ENCODE measurements at places on chromosomes 16 and 17.

DNA sequence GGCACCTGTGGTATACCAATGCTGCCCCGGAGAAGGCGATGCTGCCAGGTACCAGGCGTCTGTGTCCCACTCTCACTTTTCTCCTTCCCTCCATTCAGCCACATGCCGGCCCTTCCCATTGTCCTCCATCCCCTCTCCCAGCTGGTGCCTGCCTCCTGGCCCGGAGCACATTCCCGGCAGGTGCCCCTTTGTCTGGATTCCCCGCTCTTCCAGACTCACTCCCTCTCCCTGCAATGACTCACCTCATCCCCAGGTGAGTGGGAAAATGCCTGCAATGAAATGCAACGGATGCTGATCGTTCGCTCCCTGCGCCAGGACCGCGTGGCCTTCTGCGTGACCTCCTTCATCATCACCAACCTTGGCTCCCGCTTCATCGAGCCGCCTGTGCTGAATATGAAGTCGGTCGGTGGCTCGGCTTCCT, 10.4 kb upstream of the KDM6B start:
- DNase-seq: no peak

DNA sequence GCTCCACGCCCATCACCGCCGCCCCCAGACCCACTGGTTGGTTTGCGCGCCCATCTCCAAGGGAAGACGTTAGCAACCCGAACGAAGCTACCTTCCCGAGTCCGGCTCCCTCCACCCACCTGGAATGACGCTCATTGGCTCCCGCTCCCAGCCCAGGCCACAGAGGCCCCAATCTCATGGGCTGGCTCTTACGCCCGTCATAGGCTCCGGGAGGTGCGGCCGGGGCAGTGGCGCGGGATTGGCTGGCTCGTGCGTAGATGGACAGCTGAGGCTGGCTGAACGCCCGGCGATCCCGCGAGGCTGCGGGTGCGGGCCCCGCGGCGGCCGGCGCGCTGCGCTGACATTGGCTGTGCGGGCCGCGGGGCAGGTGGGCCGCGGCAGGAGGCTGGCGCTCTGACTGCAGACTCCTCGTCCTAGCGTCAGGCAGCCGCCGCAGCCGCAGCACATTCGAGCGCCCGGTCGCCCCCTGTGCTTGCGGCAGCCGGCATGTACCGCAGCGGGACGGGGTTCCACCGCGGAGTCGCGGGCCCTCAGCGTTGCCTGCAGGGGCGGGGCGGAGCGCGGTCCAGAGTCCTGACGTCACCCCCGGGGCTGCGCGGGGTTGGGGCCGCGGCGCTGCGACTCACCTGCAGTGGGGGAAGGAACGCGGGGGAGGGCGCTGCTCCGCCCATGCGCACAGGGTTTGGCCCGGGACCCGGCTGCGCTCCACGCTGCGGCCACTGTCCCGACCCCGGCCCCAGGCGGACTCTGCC, 453 bp upstream of the MYH10 start:
- DNase-seq: peak; percentile 91

GRCh38 chr16:2019921-2020831, 591 bp downstream of the NPW start:
- no peak for DNase-seq

GRCh38 chr16:62751218-62751617, 715.0 kb upstream of the CDH8 start:
- no peak for DNase-seq

DNA sequence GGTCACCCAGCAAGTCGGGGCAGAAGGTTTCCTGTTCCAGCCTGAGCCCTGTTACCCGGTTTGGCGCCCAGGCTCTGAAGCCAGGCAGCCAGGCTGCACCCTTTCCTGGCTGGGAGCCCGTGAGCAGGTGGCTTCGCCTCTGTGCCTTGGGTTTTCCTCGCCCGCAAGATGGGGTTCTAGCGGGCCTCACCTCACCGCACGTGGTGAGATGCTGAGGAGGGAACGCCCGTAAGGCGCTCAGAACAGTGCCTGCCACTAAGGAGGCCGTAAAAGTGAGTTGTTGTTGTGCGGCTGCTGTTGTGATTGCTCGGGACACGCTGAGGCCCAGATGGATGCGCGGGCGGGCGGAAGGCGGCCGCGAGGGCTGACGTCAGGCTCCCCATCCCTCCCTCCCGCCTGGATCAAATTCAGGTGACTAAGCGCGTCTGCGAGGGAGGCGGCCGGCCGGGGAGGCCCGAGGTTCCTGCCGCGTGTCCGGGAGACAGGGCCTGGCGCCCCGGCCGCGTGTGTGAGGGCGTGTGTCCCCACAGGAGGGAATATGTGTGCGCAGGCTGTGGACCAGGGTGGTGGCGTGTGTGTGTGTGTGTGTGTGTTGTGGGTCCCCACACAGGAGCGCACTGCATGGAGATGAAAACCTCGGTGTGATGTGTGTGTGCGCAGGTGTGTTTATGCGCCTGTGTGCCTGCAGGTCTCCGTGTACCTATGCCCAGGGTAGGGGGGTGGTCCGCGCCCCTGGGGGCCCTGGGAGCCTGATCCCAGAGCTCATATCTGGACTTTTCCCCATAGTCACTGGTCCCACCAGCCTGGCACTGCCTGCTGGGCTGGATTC, 4.3 kb downstream of the CAMKK1 start:
- no peak for DNase-seq

- DNase-seq: peak; percentile 45
Observed at GRCh38 chr17:27630607-27631410, at the start of gene LGALS9. Gene LGALS9, plus strand, starts transcription at chr17:27631188. Its CDS starts 78 bp downstream, at chr17:27631266.

DNA sequence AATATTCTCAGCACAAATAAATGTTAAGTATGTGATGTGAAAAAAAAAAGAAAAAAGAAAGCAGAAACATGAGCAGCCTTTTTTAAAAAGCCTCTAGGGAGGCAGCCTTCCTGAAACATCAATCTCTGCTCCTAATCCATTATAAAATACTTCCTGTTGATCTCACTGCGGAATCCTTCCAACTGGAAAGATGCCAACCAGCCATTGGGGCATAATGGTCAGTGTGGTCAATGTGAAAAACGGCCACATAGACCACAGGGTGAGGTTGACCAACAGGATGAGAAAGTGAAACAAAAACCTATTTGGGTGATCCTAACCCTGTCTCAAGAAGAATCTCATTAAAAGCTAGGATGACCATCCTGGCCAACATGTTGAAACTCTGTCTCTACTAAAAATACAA, 26.1 kb upstream of the ABCA8 start:
- DNase-seq: no peak

GRCh38 chr16:65153365-65154105, 31.7 kb upstream of the CDH11 start:
- DNase-seq: no peak

DNA sequence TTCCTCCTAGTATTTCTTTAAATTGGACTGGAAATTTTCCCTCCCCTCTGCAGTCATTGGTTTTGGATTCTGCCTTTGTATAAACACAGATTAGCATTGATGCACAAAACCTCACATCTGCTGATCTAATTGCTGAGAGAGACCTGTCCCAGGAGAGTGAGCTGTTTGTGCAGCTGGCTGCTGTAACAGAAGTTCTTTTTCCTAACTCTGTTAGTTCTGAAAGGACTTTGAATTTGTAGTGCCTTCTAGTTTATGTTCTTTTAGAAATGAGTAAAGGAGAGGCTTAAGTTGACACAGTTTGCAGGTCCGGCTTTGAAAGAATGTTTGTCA, 45.2 kb upstream of the KPNB1 start:
- DNase-seq: no peak

- no peak for DNase-seq
Observed at GRCh38 chr17:54237911-54238515, 415.3 kb downstream of the KIF2B start.

GRCh38 chr17:30476726-30477082, 504 bp upstream of the GOSR1 start:
- DNase-seq: no peak

- DNase-seq: no peak
Observed at GRCh38 chr17:80475910-80476876, at the start of gene NPTX1. Gene NPTX1, minus strand, starts transcription at chr17:80476607. Its CDS starts 161 bp downstream, at chr17:80476446.

DNA sequence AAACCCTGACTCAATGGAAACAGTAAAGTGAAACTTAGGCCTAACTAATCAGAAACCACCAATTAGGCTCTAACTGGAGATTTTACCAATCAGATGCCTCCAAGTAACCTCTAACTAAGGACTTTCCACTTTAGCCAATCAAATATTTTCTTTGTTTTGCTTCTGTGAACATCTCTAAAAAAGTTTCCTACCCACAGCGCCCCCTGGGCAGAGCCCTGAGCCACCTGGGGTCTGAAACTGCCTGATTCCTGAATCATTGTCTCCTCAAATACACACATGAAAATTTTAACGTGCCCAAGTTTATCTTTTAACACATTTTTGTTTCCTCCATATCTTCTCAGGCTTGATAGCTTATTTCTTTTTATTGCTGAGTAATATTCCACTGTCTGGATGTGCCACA, 19.0 kb downstream of the ADAD2 start:
- no peak for DNase-seq

DNA sequence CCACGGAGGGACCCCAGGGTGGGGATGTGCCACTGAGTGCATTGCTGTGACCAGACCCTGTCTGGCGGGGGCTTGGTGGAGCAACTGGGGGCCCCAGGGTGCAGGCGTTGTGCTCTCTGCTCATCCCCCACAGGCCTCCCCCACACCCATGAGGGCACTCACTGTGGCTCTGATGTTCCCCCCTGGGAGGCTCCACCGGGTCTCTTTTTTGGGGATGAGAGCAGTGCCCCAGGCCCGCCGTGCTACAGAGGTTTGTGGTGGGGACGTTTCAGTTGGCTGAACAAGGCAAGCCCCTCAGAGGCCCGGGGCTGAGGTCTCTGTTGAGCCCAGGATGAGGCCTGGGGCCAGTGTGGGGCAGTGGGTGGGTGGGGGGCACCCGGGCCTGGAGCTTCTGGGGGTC, 2.5 kb downstream of the CCDC78 start:
- DNase-seq: no peak

DNA sequence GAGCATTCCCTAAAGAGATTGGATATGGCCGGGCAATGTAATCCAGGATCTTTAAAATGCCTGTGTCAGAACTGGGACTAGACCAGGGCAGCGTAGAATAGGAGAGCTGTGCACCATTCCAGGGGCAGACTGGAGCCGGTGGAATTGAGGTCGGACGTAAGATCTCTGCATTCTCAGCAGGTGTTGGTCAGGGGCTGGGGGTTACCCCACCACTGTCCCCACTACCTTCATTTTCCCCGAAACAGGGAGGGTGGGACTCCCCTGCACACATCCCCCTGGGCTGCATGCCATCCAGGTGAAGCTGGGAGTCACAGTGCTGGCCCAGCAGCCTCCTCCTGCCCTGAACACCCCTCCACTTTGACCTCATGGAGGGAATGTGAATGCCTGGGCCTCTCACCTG, 17.8 kb downstream of the OSBPL7 start:
- DNase-seq: no peak

All from GM12864 (cell line).